ENCODE measurements at places on chromosomes 3 and 15.

DNA sequence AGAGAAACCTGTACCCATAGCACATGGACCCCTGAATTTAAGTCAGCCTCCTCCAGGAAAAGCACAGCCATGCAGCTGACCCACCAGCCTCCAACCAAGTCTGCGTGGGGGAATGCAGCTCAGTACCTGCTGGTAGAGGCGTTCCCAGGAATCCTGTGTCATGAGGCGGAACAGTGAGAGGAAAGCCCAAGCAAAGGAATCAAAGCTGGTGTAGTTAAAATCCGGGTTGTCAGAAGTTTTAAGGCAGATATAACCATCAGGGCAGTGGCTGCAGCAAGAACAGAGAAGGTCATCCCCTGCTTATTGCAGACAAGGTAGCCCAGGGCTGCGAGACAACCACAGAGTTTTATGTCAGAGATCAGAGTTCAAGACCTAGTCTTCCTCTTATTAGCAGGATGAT is 59.1 kb downstream of the SCN10A start:
- no peak for DNase-seq

DNA sequence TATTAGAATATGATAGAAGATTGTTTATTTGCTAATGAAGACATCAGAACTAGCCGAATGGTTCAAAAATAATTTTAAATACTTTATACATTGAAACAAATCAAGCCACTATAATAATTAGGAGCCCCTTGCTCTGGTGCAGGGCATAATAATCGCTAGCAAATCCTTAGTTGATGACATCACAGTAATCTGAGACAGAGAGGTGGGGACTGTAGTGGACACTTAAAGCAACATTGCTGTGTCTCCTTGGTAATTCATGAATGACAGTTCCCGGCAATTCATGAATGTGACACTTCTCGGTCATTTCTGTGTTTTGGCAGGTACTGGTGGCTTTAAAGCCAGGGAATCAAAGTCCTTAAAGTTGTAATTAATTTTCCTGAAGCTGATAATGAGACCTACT is 114.3 kb downstream of the PPM1L start:
- no peak for DNase-seq

DNA sequence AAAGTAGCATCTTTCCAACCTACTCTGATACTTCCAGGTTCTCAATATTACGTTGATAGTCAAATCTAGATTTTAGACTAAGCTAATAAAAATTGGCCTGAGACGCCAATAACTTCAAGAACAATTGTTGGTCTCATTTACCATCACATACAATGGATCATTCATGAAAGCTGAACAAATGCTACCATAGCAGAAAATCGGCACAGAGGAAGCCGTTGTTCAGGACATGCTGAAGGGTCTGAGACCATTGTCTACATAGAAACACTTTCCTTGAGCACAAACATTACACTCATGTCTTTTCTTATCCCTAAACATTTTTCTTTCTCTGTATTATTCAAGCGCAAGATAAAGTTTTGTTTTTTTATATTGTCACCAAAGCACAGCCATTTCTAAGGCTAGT is 37.2 kb upstream of the FHIT start:
- DNase-seq = no peak

DNA sequence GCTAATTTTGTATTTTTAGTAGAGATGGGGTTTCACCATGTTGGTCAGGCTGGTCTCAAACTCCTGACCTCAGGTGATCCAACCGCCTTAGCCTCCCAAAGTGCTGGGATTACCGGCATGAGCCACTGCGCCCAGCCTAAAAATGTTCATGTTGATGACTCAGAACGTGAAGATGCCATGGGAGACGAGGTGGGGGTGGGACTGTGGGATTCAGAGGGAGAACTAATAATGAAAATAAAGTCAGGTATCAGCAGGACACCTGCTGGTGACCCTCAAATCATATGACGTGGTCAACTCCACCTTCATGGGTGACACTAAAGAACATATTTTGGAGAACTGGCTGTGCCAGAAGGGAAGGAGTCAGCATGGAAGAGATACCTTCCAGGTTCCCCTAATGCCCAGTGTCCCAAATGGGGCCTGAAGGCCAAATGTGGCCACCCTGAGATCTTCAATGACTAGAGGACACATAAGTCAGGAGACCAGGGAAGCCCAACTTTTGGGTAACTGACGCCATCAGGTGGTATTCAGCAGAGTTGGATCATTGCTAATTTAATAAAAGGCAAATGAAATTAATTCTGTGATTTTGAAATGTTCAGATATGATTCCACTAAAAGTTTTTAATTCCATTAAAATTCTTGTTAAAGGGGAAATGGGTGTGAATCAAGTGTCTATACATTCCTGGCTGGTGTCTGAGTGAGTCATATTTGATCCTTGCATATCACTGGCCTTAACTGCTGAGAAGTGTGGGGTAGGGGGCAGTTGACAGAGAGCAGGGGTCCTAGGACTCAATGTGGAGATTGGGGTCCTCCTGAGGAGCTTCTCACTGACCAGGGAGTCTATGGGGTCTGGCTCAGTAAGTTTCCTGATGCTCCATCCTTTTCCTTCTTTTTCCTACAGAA is 88.6 kb upstream of the GSK3B start:
- DNase-seq = no peak

- no peak for DNase-seq
These were observed 50.9 kb downstream of the C3orf20 start for GRCh38 chr3:14725564-14726440.
